ENCODE measurements at places on chromosomes 5 and 9. TPM values are rescaled to one million over a fixed set of nuclear protein-coding genes. Genes with fewer than 3 reads are reported as not detected.

FAM163B gene
- not detected for total RNA-seq

DIRAS2 gene
- not detected for total RNA-seq

GLRA1 gene
- total RNA-seq = not detected

IFNK gene
- total RNA-seq = not detected
